ENCODE measurements at places on chromosomes 13 and 19.

DNA sequence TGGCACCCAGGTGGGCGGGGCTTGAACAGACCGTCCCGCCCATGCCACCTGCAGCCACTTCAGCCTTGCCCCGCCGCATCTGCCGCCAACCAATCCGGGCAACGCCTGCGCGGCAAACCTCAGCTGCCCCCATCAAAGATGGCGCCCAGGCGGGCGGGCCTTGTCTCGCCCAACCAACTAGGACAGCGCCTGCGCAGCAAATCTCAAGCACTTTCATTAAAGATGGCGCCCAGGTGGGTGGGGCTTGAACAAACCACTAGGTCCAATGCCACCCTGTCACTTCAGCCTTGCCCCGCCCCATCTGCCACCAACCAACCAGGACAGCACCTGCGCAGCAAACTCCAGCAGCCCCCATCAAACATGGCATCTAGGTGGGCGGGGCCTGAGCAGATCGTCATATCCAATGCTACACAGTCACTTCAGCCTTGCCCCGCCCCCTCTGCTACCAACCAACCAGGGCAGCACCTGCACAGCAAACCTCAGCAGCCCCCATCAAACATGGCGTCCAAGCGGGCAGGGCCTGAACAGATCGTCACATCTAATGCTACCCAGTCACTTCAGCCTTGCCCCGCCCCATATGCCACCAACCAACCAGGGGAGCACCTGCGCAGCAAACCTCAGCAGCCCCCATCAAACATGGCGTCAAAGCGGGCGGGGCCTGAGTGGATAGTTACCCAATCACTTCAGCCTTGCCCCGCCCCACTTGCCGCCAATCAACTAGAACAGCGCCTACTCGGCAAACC, 1.4 kb downstream of the PEG3 start:
- DNase-seq = peak; percentile 37

DNA sequence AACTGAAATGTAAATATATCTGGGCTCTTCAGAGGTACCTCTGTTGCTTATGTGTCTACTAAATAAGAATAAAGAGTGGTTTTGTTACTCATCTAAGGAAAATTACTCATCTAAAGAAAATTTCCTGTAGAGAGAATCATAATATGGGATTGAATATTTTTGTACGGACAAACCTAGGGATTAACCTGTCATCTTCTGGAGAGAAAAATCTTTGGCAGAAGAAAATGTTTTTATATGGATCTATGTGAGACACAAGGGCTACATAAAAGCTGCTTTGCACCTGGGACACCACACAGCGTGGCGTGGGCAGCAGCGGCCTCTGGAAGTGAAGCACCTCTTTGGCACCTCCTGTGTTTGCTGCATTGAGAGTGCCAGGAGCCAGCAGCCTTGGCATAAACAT, 242.9 kb upstream of the DACH1 start:
- DNase-seq = no peak

DNA sequence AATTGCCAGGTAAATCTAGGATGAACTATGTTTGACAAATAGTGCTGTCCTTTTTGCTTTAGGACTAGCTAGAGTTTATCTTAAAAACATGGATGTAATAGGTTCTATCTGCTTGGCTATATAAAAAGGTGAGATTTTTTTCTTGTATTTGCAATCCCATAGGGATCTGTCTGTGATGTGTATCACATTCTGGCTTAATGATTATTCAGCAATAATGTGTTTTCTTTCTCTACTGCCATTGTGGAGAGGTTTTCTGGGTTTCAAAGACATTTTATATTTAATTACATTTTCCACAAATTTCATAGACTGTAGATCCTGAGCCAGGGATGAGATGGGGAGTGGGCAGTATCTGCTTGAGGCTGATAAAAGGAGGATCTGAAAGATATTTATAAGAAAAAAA, 277.8 kb upstream of the SLITRK5 start:
- DNase-seq = no peak

DNA sequence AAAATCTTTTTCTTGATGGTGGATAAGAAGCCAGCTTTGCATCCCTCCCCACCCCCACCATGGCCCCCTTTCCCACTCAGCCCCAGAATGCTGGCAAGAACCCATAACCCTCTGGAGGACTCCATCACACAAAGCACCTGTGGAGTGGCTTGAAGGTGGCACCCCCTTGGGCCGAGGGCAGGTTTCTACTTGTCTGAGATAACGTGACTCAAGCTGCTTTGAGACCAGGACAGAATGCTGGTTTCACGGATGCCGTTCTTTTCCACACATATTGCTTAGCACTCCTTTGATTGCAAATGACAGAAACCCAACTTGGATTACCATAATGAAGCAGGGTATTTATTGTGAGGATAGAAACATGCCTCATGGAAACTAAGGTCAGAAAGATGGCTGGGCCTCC, 82.2 kb downstream of the LACC1 start:
- no peak for DNase-seq

- no peak for DNase-seq
Measured at GRCh38 chr19:2259336-2259735, 3.1 kb upstream of the JSRP1 start.

Data from smooth muscle cell of the brain vasculature (primary cell).